ENCODE measurements at places on chromosomes 3 and 15. TPM values are rescaled to one million over a fixed set of nuclear protein-coding genes. Genes with fewer than 3 reads are reported as not detected.

DNA sequence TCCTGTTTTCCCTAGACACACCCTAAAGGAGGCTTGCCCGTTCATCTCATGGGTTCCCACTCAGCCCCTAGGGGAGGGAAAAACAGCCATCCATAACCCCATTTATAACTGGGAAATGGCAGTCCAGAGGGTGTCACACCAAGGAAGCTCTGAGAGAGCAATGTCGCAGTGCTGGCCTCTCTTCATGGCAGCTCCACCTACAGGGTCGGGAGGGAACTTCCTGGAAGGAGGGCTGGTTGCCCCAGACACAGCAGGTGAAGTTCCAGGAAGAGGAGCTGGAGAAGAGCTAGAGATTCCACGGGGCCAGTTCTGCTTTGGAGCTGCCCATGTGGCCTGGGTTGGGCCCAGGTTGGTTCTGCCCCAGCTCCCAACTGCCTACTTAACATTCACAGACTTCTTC lies 22.3 kb upstream of the LINGO1 start:
- no peak for DNase-seq
- H3K27ac ChIP-seq: no peak overlapping the region
- H3K4me3 ChIP-seq: no peak overlapping the region

Gene GPR149
- total RNA-seq: not detected

GRCh38 chr3:29759411-29760225 lies 478.7 kb downstream of the RBMS3 start:
- DNase-seq: no peak
- no peak overlapping the region for H3K27ac ChIP-seq
- H3K4me3 ChIP-seq: no peak overlapping the region
- no peaks in the 10 kb centered on the region for H3K36me3 ChIP-seq
- H3K4me1 ChIP-seq: no peaks in the 10 kb centered on the region
- peaks cover 7% of the 10 kb centered on the region for H3K27me3 ChIP-seq

Gene KCNH8
- total RNA-seq: not detected

- no peak overlapping the region for H3K4me3 ChIP-seq
- DNase-seq: no peak
- H3K4me1 ChIP-seq: peaks cover 39% of the 10 kb centered on the region
- no peaks in the 10 kb centered on the region for H3K27me3 ChIP-seq
- H3K27ac ChIP-seq: no peak overlapping the region
These were observed 34.0 kb upstream of the ARHGEF3 start for GRCh38 chr3:56835650-56836227.

DNA sequence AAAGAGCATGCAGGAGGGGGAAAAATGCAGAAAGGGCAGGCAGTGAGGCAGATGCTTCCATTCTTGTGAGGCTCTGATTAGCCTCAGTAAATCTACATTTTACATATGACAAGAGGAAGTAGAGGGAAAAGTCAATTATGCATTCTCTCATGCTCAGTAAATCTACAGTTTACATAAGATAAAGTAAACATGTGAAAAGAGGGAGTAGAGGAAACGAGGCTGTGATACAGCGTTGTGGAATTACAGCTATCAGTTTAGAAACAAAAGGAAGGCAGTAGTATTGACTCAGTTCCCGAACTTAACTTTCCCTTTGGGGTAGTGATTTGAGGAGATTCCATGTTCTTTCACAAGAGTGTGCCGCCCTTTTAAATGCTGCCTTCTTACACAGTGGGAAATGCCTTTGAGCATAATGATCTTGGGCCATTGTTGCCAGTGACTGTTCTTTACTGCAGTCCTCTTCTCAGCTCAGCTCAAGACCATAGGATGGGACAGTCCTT lies 39.3 kb downstream of the OSTN start:
- DNase-seq: no peak
- H3K4me3 ChIP-seq: no peak overlapping the region
- H3K27me3 ChIP-seq: peaks cover 3% of the 10 kb centered on the region
- no peaks in the 10 kb centered on the region for H3K36me3 ChIP-seq
